ENCODE measurements at places on chromosomes 4 and X.

GRCh38 chr4:185839194-185839712 lies 27.3 kb upstream of the SORBS2 start:
- no peak for DNase-seq

DNA sequence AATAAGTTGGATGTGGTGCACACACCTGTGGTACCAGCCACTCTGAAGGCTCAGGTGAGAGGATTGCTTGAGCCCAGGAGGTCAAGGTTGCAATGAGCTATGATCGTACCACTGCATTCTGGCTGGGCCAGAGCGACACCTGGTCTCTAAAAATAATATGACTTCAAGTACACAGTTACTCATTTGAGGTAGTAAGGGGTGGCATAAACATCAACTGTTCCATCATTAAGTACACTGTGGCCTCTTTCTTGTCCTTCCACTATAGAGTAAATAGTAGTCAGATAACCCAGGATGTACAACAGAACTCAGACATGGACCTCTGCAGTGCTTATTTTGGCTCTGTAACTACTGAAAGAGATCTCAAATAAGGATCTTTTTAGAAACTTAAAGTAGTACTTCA lies 10.6 kb downstream of the FAM9B start:
- no peak for DNase-seq

- DNase-seq = no peak
Observed at GRCh38 chrX:69307756-69308155, 142.5 kb upstream of the PJA1 start.

DNA sequence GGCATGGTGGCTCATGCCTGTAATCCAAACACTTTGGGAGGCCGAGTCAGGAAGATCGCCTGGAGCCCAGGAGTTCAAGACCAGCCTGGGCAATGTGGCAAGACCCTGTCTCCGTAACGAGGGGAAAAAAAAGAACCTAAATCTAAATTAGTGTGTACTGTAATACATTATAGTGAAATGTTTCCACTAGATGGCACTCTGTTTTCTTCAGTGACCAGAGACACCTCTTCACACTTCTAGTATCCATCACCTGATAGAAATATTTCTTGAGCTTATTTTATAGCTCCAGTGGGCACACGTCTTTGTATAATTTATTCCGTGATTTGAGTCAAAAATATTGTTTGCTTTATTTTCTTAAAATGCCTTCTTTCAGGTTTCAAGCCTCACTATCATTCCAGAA lies 600.9 kb upstream of the DIPK2B start:
- DNase-seq = no peak

GRCh38 chrX:40262157-40263013 lies 164.6 kb upstream of the BCOR start:
- no peak for DNase-seq

DNA sequence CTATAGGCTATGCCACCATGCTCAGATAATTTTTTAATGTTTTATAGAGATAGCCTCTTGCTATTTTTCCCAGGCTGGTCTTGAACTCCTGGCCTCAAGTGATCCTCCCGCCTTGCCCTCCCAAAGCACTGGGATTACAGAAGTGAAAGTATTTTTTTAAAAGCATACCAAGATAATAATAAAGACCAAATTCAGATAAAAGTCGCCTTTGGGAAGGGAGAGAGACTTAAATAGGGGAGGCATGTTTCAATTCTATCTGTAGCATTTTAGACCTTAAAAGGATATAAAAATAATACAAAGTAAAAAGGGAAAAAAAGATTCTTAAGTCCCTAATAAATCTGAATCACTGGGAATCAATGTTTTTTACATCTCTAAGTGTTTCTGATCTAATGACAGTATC lies 108.9 kb downstream of the AFAP1 start:
- no peak for DNase-seq

DNA sequence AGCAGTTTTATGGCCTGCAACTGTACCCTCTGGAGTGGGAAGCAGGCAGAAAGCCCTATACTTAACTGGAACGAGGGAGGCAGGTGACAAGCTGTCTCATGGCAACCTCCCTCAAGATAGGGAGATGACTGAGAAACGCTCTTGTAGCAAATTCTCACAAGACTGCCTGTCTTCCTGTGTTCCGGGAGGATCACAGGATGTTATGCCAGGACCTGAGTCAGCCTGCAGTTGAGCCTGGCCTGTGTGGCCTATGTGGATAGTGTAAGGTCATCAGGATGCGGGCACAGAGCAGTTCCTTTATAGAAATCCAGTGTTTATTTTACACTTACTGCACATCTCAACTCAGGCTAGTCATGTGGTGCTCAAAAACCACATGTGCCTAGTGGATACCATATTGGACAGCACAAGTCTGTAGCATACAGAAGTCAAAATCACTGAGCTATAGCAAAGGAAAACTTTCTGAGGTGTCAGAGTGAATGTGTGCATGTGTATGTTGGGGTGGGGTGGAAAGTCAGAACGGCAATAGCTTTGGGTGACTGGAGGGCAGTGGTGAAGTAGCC lies 25.2 kb downstream of the TAF7L start:
- DNase-seq = no peak

GRCh38 chr4:113821856-113822255 lies 60.3 kb upstream of the CAMK2D start:
- no peak for DNase-seq

GRCh38 chr4:3311095-3311372 lies 18.2 kb downstream of the RGS12 start:
- DNase-seq = no peak

GRCh38 chr4:120927801-120928409 lies 5.4 kb upstream of the PRDM5 start:
- no peak for DNase-seq

DNA sequence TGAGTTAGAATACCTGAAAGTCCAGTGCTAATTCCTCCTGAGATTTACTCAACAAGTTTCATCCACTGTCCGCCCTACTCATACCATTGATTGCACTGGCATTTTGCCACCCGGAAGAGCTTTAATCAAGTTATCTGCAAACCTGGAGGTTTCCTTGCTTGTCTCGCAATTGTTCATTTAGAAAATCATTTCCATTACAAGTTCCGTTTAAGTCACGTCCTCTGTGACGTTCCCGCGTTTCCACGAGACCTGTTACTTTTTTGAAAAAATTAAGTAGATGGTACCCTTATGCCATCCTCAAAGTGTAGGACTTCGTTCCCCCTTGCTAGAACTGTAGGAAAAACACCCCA lies 761 bp upstream of the FRYL start:
- peak; percentile 23 for DNase-seq

DNA sequence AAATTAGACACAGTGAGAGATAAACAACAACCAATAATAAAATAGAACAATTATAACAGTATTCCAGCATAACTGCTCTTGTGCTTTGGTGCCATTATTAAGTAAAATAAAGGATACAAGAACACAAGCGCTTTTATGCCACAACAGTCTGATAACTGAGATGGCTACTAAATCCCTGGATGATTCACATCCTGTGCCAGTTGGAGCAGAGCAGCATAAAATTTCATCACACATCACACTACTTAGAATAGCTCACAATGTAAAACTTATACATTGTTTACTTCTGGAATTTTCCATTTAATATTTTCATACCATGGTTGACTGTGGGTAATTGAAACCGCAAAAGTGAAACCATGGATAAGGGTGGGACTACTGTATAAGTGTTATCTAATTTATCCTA lies 399.9 kb upstream of the CNKSR2 start:
- DNase-seq = no peak

DNA sequence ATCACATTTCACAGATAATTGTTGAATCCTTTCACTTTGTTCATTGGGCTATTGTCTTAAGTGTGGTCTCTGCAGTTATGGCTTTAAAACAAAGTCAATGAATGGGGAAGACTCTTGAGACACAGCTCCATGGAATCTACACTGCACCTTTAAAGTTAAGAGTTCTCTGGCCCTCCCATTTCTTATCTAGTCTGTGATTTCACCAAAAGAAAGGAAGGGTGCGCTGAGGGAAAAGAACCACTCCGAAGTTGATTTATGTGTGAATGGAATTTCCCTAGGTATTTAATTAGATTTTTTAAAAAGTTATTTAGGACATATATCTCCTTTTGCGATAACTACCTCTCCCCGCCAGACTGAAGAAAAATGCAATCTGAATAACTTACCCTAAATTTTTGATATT lies 2.5 kb downstream of the SEPTIN11 start:
- DNase-seq = no peak

DNA sequence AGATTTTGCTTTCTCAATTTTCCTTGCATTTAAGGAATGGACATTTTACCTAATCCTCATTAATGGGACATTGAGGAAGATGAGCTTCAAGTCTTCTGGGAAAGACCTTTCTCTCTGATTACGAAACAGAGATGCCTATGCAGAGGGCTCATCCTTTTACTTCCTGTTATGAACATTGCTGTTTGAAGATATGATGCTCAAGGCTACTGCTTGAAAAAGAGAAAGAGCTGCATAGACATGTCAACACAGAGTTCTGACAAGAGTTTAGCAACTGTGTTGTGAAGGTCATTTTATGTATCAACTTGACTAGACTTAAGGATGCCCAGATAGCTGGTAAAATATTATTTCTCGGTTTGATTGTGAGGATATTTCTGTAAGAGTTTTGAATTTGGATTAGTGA lies 13.8 kb upstream of the GNPDA2 start:
- no peak for DNase-seq

GRCh38 chrX:20989361-20989760 lies 384.9 kb upstream of the CNKSR2 start:
- no peak for DNase-seq

- no peak for DNase-seq
Observed at GRCh38 chr4:87974856-87975462, 555 bp upstream of the SPP1 start.

DNA sequence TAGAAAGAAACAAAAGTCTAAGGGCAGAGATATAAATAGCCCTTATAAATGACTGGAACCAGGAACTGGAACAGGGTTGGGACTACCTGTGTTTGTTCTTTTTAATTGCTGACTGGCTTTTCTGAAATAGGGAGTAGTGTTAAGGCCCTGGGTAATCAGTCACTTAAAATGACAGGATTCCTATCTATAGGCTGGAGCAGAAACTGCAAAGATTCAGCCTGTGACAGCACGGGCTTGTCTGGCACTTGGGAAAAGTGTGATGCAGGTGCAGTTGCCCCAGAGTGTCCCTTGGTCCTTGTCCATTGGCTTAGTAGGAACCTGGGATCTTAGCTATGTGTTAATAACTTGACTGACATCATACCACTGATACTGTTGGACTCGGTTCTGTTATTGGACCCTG lies 14.7 kb upstream of the PLAC8 start:
- no peak for DNase-seq

DNA sequence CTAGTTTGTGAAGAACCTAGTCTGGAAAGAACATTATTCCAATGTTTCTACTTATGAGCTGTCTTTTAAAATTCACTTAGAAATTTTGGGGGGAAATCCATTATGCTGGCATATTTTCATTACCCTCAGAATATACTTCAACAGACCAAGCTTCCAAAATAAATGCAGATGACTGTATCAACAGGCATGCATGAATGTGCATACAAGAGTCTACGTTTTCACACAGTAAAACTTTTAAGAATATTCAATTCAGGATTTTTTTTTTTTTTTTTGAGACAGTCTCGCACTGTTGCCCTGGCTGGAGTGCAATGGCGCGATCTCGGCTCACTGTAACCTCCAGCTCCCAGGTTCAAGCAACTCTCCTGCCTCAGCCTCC lies 49.7 kb downstream of the ABCG2 start:
- no peak for DNase-seq

DNA sequence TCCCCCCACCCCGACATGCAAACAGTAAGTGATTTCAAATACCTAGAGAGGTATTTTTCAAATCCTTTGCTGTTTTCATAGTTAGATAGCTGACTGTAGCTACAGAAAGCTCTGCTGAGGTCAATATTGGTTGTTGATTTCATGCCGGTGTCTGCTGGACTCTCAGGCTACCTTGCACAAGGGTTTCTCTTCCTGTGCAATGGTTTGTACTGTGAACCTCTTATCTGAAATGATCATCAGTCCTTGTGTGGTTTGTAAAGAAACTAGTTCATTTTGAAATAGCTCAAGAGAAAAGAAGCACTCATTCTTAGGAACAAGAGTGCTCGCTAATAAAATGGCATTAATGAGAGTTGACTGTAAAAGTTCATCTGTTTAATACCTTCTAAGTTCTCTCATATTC lies 2.1 kb downstream of the MTM1 start:
- DNase-seq = no peak

GRCh38 chr4:85543832-85544231 lies 68.9 kb downstream of the ARHGAP24 start:
- no peak for DNase-seq

GRCh38 chr4:80049813-80050534 lies 23.1 kb downstream of the ANTXR2 start:
- DNase-seq = no peak

GRCh38 chr4:134585972-134586371 lies 384.4 kb upstream of the PABPC4L start:
- no peak for DNase-seq

GRCh38 chr4:159900562-159900961 lies 797.7 kb downstream of the RAPGEF2 start:
- no peak for DNase-seq

- DNase-seq = no peak
Observed at GRCh38 chr4:108144451-108144850, 24.3 kb downstream of the LEF1 start.

DNA sequence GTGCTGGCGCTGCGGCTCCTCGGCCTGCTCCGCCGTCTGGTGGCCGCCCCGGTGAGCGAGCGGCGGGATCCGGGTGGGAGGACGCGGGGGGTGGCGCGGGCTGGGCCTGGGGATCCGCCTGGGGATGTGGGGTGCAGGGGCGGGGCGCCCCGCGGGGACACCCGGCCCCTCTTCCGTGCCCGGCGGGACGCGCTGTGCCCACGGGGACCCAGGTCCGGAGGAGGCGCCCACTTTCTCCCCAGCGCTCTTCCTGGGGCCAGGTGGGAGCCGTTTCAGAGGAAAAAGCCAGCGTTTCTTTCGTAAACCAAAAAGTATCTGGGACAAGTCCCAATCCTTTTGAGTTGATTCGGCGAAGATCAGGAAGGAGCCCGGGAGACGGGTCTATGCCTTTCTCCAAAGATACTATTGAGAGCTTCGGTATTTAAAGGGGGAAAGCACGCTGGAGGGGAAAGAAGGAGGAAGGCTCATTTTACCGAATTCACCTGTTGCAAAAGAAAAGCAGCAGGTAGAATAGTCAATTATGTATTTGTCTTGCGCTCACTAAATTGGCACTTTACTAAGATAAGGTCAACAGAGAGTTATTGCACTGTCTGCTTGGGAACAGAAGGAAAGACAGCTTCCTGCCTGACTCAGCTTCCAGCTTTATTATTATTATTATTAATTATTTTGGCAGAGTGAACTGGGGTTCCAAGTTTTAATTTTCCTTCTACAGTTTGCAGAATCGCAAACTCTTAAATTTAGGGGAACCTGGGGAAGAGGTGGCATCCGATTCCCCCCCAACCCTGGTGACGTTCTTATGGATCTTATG lies 81.5 kb upstream of the CD99 start:
- DNase-seq = no peak

DNA sequence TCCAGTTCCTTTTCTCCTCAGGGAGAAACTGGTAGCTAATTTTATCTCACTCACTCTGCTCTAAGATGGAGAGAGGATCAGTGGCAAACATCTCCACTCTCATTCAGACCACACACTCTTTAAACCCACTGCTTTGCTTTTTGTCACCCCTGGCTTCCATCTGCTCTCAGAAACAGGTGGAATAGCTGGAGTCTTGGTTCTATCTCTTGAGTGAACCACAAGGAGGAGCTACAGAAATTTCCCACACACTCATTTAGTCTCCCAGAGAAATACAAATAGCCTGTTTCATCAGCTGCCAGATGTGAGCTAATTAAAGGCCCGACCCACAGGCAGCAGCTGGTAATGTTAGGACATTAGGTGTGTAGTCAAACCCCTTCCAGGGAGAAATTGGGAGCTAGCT lies 96.6 kb downstream of the STPG2 start:
- DNase-seq = no peak

GRCh38 chrX:151725338-151725614 lies 9.3 kb upstream of the CNGA2 start:
- no peak for DNase-seq
